ENCODE measurements at places on chromosomes 7 and 10. TPM values are rescaled to one million over a fixed set of nuclear protein-coding genes. Genes with fewer than 3 reads are reported as not detected.

GRCh38 chr10:102267748-102268147 lies 22.4 kb downstream of the GBF1 start:
- no peak for DNase-seq

DNA sequence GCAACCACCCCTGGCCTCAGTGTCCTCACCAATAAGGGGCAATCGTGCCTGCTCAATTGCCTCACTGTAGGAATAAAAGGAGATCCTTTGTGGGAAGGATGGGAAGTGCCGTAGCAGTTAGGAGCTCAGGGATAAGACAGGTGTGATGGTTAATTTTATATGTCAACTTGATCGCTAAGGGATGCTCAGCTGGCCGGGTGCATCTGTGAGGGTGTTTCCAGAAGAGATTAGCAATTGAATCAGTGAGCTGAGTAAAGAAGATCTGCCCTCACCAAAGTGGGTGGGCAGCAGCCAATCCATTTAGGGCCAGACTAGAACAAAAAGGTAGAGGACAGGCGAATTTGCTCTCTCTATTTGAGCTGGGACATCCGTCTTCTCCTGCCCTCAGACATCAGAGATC lies 46.3 kb downstream of the BUB3 start:
- no peak for DNase-seq

DNA sequence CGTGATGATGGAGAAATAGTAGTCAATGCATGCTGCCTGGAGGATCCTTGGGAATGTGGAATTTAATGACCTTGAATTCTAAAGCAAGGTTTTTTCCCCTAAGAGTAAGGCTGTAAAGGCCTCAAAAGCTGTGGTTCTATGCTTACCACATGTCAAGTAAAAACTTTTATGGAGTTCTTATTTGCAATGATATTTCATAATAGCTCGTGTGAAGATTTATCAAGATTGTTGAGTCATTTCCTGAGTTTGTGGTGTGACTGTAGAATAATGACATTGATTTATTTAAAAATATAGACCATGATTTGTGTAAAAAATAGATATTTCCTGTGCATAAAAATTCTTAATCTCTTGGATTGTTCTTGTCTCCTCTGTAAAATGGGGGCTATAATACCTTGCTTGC lies 67.5 kb upstream of the SORCS1 start:
- no peak for DNase-seq

The LLCFC1 gene
- total RNA-seq: not detected

DNA sequence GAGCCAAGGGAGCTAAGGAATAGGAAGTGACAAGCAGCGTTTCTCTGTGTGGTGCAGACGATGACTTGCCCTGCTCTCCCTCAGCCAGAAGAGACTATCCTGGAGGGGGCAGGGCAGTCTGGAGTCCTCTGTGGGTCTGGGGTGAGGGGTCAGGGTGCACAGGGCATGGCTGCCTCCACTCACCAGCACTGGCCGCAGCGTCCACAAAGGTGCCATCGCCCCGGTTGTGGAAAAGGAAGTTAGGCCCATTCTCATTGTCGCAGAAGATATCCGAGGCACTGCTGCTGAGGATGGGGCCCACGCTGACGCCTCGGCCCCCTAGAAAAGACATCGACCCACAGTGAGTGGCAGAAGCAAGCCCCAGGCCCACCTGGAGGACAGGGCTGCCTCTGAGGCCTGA lies 58.2 kb downstream of the GOLGA7B start:
- DNase-seq: no peak

- DNase-seq: no peak
Measured at GRCh38 chr7:99398891-99399445, 9.4 kb downstream of the PDAP1 start.

DNA sequence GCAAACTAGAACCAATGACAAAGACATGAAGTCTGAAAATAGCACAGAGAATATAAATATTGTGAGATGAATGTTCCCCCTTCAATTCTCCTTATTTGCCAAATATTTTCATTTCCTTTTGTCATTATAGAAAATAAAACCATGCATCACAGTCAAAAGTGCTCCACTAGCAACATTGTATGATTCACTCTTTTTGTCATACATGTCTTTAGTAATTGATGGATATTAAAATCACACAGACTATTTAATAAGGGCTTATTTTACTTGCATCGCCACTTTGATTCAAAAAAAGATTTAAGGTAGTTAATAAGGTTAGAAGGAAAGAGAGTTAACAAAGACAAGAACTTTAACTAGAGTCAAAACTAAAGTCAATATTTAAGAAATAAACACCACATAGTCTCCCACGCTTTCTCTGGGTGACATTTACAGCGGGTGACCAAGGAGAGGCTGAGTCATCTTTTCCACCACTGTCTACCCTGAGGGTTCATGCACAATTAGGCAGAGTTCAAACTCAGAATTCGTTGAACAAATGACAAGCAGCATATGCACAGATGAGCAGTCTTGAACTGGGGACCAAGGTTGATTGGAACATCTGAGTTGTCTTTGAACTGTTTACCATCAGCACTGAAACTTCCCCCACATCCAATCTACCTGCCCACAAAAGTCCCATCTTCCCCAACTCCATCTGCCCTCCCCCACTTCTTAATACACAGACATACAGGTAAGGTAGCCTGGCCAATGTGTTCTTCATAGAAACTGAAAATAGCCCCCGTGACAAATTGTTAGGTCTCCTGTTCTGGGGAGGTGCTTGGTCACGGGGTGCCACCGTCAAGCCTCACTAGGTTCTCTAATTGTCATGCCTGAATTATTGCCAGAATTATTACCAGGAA lies 42.5 kb downstream of the C7orf25 start:
- DNase-seq: no peak

The CH25H gene
- total RNA-seq: 0.46 TPM

Measured in left colon (tissue), 2 donors.